Right ventricle myocardium superior (tissue), 1 donor: ENCODE measurements at places on chromosomes 2 and 18. TPM values are rescaled to one million over a fixed set of nuclear protein-coding genes. Genes with fewer than 3 reads are reported as not detected.

XDH gene
- 0.13 TPM for total RNA-seq

RAX gene
- not detected for total RNA-seq

C2orf42 gene
- total RNA-seq, result 13.6 TPM

TLX2 gene
- total RNA-seq, result not detected

ADAM23 gene
- total RNA-seq, result 58.9 TPM

- DNase-seq, result no peak
Measured at GRCh38 chr2:182754231-182754630, 38.2 kb downstream of the DNAJC10 start.

DNA sequence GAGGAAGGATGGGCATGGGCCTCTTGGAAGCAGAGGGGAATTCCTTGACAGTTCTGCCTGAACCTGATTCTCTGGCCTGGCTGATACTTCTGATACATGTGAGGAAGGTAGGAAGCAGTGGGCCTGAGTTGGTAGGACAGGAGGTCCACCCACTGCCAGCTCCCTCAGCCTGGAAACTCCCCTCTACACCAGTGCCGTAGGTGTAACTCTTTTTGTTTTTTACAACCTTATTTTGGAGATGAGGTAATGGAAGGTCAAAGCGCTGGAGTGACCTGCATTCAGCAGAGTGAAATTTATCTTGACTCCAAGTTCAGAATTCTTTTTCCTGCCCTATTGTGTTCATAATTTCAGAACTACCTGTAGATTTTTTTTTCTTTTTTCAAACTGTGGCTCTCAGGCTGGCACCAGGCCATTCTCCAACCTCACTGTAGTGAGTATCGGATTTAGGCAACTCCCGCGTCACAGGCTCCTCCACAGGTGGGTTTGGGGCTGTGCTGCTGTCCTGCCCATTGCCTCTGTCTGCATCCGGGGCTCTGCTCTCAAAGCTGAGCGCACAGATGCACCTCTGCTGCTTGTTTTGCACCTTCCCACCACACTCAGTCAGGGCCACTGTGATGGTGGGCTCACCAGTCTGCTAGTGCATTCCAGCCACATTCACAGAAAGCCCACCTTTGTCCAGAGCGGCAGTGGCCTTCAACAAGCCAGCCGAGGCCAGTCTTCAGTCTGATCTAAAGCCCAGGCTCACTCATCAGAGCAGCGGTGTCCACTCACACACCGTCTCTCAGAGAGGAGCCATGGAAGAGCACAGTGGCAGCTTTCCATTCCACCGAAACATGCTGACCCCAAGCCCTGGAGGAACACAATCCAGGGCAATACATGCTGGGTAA is 87.2 kb downstream of the UXS1 start:
- DNase-seq, result no peak

GRCh38 chr2:16817305-16818202 is 151.9 kb upstream of the CYRIA start:
- no peak for DNase-seq

DNA sequence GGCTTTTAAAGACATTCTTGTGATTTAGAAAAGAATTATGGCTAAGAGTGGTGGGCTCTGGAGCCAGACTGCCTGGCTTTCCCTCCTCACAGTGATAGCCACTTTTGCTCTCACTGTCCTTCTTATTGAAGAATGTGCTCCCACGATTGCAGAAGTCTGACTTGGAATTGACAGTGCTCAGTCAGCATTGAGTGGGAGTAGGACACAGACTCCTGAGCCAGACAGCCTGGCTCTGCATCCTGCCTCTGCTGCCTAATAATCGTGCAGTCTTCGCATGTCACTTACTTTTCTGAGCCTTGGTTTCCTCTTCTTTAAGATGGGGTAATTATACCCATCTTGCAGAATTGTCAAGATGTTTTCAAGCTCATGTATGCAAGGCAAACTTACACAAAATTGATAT is 23.3 kb downstream of the SPATS2L start:
- DNase-seq, result no peak

- no peak for DNase-seq
Measured at GRCh38 chr2:76584474-76584873, 873.8 kb upstream of the GCFC2 start.

DNA sequence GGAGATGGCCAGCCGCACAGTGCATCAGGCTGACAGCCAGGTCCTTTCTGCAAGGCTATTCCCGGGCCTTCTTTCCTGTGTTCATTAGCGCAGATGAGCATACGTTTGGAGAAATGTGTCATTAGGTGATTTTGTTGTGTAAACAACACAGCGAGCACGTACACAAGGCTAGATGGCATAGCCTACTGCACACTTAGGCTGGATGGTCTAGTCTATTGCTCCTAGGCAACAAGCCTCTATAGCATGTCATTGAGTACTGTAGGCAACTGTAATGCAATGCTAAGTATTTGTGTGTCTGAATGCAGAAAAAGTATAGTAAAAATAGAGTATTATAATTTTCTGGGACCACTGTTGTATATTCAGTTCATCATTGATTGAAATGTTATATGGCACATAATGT is 50.9 kb upstream of the PHLPP1 start:
- no peak for DNase-seq

DNA sequence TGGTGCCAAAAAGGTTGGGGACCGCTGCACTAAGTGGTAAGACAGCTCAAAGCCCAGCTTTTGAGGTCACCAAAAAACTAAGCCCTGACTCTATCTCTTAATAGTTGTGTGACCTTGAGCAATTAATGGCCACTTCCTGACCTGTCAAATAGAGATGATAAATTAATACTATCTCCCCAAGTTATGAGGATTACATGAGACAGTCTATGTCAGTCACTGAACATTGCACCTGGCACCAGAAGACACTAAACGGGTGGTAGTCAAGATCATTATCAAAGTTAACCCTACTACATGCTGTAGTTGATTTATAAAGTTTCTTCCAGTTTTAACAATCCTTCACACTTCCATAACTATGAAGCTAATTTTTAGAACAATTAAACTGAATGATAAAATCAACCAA is 36.5 kb downstream of the STPG4 start:
- no peak for DNase-seq

- DNase-seq, result no peak
Measured at GRCh38 chr2:140589273-140589672, 1541.5 kb downstream of the LRP1B start.

DNA sequence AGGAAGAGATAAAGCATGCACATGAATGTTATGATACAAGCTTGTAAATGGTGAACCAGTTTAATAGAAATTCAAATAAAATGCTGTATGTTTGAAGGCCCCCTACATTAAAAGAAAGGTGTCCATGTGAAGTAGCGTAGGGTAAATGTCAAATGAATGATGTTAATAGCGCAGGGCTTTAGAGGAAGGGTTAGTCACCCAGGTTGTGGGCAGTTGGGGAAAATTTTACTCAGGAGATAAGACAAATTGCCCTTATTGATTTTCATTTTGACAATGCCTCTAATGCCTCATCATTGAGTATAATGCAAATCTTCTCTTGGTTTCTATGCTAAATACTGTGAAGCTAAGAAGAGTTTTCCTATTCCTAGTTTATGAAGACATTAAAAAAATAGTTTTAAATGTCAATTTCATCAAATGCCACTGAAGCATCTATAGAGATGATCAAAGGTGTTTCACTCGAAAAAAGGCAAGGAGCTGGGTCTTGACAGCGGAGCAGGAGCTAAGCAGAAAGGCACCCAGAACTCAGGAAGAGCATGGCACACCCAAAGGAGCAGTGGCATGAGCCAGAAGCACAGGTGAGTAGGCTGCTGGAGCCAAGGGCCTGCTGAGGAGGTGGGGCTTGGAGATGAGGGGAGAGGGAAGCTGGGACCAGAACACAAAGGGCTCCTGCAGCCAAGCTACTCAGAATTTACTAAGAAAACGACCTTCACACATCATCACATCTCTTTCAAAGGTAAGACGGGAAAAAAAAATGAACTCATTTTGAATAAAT is 129.3 kb upstream of the ACKR3 start:
- DNase-seq, result no peak

DNA sequence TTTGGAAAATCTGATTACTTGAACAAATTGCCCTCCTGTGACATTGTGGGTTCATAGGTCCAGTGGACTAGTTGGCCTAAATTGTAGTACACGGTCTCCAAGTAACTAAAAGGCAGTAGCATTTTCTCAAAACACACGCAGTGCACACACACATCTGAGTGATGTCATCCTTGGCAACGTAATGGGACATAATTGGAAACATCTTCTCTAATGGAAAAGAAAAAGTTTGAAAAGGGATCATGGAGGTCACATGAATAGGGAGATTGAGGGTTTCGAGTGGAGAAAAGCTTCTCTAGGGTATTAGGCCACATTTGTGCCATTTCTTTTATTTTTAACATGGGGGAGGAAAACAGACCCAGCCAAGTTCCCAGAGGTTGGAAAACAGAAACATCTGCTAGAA is 93.3 kb downstream of the MAP4K4 start:
- no peak for DNase-seq

GRCh38 chr2:183459466-183459865 is 335.2 kb downstream of the NUP35 start:
- DNase-seq, result no peak

DNA sequence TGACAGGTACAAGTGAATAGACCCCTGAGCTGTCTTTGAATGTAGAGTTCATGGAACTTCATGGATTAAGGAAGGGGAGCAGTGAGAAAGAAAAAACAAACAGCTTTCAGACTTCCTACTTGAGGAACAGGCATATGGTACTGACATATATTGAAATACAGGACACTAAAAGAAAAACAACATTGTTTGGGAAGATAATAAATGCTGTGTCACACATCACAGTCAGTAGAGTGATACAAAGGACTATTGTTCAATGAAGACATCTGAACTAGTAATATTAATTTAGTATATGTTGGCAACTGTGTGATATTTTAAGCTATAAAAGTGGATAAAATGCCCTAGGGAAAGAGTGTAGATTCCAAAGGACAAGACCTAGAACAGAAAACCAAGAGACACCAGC is 3.3 kb downstream of the DSC2 start:
- DNase-seq, result no peak

DNA sequence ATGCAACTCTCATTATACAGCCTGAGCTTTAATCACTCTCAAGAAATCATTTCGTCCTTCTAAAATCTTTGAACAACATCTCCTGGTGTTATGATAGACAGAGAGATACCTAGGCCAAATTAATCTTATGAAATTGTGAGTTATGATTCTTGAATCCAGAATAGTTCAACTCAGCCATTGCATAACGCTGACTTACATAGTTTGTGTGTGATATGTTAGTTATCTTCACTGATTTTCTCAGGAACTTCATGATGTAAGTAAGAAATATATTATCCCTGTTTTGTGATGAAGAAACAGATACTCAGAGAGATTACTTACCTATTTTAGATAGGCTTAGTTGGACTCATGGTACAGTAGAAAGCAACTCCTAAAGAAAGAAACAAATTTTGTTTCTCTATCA is 684.4 kb downstream of the ZEB2 start:
- DNase-seq, result no peak
